Upper lobe of right lung (tissue), 1 donor: ENCODE measurements at places on chromosomes 1 and 21. TPM values are rescaled to one million over a fixed set of nuclear protein-coding genes. Genes with fewer than 3 reads are reported as not detected.

DNA sequence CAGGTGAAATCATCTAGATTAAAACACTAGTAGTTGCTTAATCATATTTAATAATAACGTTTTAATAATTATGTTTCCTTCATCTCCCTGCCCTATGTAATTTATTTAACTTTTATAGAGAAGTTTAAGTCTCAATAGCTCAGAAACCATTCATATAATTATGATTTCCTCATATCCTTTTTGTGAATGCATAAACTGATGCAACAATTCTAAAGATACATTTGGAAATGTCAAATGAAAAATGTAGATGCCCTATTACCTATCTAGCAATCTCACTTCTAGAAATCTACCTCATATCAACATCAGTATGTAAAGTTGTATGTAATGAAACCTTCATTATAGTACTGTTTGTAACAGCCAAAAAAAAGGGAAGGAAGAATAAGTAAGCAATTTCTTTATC, 10.5 kb downstream of the DRAM2 start:
- no peak for DNase-seq

DNA sequence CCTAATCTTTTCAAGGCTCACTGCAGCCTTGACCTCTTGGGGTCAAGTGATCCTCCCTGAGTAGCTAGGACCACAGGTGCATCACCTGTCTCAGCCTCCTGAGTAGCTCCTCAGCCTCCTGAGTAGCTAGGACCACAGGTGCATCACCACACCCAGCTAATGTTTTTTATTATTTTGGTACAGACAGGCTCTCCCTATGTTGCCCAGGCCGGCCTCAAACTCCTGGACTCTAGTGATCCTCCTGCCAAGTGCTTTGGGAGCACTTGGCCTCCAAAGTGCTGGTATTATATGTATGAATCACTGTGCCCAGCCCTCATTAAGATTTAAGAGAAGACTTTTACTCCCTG, 58.5 kb upstream of the S1PR1 start:
- DNase-seq, result no peak

DNA sequence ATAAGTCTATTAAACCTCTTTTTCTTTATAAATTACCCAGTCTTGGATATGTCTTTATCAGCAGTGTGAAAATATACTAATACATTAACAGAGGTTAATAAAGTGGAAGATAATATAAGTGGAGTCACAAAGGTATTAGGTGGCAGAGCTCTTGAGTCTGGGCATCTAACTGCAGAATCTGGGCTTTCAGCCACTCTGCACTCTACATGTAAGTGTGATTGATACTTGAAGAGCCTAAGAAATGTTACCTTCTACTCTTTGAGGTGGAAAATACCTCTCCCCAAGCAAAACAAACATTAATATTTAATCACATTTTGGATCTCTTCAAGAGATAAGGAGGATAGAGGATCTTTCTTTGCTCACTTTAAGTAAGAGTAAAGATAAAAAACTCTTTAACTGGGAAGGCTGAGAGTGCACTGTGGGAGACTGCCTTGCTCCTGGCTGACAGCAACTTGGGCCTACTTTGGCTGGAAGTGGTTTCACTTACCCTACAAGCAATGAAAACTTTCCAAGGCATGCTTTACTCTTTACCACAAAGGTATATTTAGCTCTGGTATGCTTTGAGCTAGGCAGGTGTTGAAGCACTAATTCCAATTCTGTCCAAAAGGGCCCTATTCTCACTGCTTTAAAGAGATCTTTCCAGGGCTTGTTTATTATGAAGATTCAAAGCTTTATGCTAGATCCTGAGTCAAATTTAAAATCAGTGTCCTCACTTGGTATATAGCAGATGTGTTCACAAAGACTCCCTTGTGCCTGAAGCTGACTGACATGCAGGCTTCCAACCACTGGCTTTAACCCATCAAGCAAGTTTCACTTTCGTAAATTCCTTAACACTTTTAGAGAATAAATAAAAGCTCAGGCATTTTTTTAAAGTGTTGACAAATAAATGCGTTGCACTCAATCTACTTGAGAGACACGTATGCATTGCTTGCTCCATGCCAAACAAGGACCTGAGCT, 245.3 kb upstream of the ZP4 start:
- DNase-seq, result no peak

GRCh38 chr1:113057006-113057405, 16.0 kb upstream of the LRIG2 start:
- DNase-seq, result no peak

DNA sequence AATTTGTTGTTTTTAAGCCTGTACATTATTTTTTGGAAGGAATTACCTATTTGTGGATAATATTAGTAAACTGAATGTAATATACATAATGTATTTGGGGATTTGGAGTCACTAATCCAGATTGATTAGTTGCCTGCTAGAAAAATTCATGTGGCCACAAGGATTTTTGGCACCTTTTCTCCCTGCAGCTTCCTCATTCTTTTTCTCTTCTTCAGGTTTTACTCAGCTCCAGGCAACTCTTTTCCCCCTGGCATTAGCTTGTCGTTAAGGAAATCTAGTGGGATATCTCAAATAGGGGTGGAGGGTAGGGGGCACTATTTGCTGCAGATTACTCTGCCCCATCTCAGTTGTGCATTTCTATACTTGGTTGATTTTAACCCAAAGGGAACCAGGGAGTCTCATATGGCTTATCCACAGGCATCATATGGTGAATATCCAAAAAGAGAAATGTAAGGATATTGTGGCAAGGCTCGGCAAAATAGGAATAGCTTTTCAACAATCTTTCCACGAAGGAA, 203.1 kb downstream of the NFIA start:
- no peak for DNase-seq

FCRL2 gene
- 0.20 TPM for total RNA-seq
